ENCODE measurements at places on chromosomes 2 and 18.

- no peak for DNase-seq
Measured at GRCh38 chr2:74148457-74149246, 940 bp upstream of the BOLA3 start.

DNA sequence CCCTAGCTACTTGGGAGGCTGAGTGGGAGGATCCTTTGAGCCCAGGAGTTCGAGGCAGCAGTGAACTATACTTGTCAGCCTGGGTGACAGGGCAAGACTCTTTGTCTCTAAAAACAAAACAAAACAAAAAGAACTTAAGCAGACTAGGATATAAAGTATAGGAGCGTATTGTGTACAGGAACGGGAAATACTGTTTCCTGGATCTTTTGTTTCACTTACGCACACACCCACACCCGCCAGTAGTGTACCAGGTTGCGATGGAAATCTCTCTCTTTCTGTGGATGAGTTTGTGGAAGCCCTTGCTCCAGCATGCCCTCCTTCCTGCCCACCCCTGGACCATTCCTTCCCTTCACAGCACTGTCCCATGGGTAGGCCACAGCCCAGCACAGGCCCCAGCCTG lies 136.3 kb downstream of the RPIA start:
- DNase-seq, result no peak

DNA sequence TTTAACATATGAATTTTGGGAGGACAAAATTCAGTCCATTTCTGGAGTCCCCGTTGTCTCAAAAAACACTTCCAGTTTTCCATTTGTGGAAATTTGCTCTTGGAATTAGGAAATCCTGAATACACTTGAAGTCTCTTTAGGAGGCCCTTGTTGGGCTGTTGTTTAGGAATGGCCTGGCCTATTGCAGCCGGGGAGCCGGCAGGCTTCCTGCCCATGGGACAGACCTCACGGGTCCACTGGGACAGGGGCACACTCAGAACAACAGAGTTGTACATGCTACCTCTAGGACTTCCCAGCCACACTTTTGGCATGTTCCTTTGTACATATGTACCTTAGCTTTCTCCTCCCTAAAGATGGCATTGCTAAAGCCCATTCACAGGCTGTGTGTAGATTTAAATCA lies 57.3 kb downstream of the ACOXL start:
- DNase-seq, result no peak

DNA sequence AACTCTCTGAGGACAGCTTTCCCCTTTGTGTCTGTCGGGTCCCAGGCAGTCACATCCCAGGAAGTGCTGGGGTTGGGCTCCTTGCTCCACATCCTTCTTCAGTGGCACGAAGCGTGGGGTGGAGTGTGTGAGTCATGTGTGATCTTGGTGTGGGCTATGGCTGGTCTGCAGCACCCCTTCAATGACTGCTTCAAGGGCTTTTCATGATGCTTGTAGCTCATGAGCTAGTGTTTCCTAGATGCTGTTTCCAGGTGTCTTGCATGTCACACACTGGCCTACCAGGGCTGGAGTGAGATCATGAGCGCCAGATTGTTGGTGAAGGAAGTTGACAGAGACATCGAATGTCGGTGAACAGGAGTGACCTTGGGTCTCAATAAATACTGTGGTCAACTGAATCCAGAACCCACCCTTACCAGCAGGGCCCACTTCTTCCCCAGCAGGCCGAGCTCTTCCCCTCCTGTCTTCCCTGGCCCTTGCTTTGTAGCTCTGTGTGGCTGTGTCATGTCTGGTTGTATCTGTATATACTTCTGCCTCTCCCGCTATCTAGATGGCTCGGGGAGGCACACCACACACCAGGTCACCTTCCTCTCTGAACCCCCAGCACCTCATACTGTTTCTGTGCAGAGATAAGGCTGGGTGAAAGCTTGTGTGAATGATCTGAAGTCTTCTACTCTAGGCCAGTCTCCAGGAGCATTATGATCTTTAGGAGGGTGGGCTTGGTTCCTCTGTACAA lies 3.8 kb downstream of the C2orf92 start:
- peak; percentile 50 for DNase-seq

DNA sequence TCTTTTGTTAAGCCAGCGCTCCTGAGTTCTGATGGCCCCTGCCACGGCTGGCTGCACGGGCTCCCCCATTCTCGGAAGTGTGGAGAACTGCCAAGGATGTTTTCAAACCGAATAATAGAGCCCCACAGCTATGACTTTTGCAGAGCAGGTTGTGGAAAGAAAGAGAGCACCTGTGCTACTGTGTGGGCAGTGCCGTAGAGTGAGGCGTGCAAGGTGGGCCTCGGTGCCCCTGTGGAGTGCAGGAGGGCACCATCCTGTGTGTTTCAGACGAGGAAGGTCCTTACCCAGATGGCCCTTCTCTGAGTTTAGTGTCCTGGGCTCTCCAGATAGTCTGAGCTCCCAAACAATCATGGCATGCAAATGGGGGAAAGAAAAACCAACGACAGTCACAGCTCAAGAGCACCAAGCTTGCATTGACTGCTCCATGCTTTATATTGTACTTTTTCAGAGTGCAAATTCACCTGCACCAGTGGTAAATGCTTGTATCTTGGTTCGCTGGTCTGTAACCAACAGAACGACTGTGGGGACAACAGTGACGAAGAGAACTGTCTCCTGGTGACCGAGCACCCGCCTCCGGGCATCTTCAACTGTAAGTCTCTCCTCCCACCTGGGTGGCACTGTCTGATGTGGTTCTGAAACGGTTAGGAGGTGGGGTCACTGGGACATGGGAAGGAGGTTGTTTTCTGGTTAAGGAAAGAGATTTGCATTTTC lies 219.4 kb downstream of the LDLRAD4 start:
- DNase-seq, result peak; percentile 31

DNA sequence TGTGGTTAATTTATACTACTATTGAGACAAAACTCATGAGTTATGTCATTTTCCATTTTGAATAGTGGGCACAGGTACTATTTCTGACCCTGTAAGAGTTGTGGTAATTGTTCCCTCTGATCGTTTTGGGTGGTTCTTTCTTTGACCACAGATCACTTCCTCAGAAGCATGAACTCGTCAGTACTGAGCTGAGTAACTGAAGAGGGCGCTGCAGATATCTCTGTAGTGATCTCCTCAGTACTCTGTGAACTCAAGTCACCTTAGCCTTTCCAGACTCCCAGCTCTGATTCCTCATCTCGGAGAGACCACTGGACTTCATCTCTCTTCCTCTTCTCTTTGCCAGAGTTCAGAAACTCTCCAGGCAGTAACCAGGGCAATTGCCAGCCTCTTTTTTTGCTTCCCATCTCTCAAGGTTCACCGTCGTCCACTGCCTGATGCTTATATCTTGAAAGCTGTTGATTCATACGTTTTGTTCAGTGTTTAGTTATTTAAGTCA lies 9.4 kb upstream of the IL1RL1 start:
- DNase-seq, result peak; percentile 42

DNA sequence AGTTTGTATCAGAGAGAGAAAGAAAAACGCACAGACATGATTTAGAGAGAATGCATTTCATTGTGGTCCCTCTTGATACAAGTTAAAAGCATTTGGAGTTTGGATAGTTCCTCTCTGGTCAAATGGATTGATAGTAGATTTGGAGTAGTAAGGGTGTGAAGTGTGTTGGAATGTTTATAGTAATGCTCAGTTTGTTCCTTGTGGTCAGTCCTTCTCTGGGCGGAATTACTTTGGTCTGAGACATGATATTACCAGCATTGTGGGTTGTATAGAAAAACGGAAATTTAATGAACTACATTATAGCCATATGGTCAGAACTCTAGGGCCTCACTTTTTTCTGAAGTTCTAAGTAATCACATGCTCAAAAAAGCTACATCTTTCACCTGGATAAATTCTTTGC lies 178.9 kb downstream of the AGAP1 start:
- no peak for DNase-seq

GRCh38 chr18:77177009-77177408 lies 44.4 kb upstream of the MBP start:
- DNase-seq, result no peak

GRCh38 chr2:236945431-236946016 lies 140.2 kb upstream of the COPS8 start:
- no peak for DNase-seq

DNA sequence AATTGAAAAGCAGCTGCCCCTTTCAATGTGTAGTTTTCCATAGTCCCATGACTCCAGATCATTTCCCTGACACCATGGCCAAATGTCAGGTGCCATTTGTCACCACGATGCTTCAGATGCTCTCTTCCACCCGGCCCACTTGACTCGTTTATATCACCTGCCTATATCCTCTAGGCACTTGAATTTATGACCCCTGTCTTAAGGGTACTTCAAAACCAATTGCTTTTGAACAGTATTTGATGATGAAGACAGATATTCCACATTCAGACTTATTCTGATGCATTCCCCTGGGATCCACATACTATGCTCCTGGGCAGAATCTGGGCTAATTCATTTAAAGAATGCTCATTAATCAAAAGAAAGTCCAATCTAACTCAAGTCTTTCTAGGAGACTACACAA lies 16.9 kb upstream of the RHBDD1 start:
- no peak for DNase-seq

DNA sequence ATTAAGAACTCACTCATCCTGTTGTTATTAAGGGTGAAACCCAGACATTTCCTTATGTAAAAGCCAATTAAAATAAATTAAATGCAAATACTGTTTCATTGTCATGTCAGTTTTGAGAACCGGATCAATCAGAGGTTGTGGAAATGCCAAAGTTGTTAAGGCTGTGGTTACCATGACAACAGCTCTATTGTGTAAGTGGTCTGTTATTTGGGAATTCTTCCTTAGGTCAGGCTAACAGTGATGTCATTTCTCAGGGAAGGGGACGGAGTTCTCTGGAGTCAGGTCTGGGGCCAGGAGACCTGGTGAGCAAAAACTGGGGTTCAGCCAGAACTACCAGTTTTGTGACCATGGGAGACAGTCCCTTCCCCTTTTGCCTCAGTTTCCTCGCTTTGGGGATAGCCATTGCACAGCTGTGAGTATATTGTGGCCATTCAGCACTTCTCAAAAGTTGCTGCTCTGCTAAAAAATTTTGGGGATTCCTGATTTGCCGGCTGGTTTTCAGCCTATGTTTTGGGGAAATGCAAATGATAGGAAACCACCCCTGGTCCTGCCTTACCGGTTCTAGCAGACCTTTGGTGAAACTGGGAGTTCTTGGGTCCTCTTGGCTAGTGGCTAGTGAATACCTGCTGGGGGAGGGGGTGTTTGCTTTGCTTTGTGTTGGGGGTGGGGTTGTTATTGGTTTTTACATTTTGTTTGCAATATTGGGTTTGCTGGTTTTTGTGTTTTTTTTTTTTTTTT lies 21.6 kb downstream of the HPCAL1 start:
- DNase-seq, result no peak

GRCh38 chr18:2617401-2617998 lies 38.0 kb upstream of the SMCHD1 start:
- DNase-seq, result no peak

DNA sequence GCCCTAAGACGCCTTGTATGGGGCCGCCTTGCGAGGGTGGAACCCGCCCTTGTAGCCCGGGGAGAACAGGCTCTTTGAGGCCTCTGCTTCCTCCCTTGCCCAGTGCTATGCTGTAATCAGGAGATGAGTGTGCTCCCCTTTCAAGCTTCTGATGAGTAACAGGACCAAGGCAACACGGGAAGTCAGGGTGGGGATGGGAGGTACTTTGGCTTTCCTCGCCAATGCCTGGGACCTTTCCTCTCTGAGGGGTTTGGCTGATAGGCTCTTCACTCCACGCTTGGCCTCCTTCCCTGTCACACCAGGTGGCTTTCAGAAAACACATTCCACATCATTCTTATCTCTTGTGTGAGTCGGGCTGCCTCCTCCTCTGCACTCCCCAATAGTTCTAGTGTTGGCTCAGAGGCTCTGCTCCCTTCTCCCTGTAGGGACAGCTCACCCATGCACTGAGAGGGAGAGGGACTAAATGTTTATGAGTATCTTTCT lies 223.7 kb upstream of the TRIB2 start:
- DNase-seq, result no peak

- DNase-seq, result no peak
Measured at GRCh38 chr2:6645004-6645403, 220.7 kb downstream of the CMPK2 start.

DNA sequence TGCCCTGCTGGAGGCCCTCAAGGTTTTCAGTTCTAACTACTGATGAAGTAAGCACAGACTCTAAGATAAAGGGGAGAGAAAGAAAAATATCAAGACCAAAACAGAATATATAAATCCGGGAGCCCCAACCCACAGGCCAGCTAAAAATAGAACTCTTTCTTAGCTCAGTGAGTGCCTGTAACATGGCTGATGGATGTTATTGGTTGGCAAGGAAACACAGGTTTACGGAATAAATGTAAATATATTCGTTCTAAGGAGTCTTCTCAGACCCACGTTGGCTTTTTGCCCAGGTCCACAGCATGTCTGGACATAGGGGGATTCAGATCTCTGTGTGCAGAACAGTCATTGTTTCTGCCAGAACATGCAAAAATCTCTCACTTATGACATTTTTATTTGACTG lies 139.0 kb upstream of the SERPINE2 start:
- DNase-seq, result no peak
